ENCODE measurements at places on chromosomes 1 and 21. TPM values are rescaled to one million over a fixed set of nuclear protein-coding genes. Genes with fewer than 3 reads are reported as not detected.

PADI2 gene
- total RNA-seq, result 0.95 TPM

CLDN8 gene
- total RNA-seq, result 3.9 TPM

SELP gene
- 0.19 TPM for total RNA-seq

NPHP4 gene
- 4.3 TPM for total RNA-seq

DNA sequence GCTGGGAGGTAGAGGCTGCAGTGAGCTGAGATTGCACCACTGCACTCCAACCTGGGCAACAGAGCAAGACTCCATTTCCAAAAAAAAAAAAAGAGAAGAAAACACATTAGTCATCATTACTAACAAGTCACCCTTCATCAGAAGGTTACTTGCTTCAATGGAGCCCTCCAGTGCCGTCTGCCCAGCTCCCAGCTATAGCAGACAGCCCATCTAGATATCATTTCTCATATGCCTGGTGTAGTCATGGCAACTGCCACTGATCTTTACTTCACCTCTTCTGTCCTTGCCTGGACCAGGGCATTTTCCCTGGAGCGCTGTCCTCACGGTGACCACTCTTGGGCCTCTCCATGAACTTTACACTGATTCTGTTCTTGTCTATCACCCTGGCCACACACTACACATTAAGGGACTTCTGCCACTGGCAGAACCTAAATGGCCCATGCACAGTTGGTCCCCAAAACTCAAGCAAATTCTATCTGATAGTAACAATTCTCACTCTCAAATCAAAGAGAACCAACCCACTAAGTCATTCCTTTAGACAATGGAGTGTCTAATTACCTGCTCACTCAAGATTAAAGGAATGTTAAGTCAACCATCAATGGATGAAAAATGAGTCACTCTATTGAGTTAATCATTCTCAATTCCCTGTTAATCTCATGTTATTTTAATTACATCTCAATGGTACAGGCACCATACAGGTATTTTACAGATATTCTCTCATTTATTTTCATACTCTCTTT is 12.9 kb downstream of the GPA33 start:
- DNase-seq, result no peak

- no peak for DNase-seq
Measured at GRCh38 chr21:46457801-46458314, 833 bp upstream of the DIP2A start.

- no peak for DNase-seq
Measured at GRCh38 chr1:41434748-41435449, 49.6 kb downstream of the EDN2 start.

GRCh38 chr1:12173041-12173509 is 6.3 kb downstream of the TNFRSF1B start:
- no peak for DNase-seq

- DNase-seq, result no peak
Measured at GRCh38 chr1:62178372-62178771, 16.3 kb upstream of the L1TD1 start.

DNA sequence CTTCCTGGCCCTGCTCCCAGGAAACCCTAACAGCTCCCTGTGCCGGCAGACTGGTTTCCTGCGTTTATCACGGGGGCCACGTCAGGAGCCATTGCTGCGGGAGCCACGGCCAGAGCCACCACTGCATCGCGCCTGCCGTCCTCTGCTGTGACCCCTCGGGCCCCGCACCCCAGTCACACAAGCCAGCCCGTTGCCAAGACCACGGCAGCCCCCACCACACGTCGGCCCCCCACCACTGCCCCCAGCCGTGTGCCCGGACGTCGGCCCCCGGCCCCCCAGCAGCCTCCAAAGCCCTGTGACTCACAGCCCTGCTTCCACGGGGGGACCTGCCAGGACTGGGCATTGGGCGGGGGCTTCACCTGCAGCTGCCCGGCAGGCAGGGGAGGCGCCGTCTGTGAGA is 26.1 kb downstream of the RNF223 start:
- DNase-seq, result no peak

- no peak for DNase-seq
Measured at GRCh38 chr1:8025061-8025670, 943 bp downstream of the ERRFI1 start.

DNA sequence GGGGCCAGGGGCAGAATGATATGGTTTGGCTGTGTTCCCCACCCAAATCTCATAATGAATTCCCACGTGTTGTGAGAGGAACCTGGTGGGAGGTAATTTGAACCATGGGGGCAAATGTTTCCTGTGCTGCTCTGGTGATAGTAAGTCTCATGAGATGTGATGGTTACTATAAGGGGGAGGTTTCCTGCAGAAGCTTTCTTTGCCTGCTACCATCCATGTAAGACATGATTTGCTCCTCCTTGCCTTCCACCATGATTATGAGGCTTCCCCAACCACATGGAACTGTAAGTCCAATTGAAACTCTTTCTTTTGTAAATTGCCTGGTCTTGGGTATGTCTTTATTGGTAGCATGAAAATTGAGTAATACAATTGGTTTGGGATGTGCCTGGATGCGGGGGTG is 33.7 kb upstream of the LIN9 start:
- no peak for DNase-seq

DNA sequence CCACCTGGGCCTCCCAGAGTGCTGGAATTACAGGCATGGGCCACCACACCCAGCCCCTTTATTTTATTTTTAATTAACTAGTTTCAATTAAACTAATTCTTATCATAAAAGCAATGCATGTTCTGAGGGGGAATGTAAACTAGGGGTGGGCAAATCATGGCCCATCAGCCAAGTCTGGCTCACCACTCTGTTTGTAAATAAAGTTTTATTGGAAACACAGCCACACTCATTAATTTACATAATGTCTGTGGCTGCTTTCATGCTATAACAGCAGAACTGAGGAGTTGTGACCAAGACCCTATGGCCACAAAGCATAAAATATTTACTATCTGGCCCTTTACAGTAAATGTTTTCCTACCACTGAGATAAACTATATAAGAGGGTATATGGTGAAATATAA is 28.7 kb upstream of the IPO9 start:
- DNase-seq, result no peak

DNA sequence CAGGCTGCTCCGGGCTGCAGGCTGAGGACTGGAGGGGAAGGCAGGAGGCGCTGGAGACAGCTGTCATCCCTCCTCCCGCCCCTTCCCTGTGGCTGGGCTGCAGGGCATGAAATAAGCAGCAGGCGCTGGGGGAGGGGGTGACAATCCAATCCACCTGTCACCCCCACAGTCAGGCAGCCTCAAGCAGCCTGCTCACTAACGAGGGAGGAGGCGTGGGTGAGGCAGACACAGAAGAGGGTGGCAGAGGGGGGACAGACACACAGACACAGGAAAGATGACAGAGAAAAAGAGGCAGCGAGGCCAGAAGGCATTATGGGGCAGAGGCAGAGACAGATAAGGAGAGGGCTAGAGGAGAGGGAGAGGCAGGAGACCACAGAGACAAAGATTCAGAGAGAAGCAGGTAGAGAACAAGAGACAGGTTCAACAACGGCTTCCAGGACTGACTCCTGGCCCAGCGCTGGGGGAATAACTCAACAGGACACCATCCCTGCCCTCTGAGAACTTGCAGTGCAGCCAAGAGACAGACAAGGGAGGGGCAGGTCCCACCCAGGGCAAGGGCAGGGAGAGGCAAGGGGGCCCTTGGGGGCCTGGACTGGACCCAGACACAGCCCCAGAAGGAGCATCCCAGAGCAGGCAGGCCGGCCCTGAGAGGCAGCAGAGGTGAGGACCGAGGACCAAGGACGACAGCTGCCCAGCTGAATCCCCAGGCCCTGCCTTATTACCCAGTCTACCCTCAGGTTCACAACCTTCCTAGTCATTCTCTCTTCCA is 11.2 kb downstream of the MEF2D start:
- DNase-seq, result no peak

Measured in esophagus squamous epithelium (tissue), 5 donors.